Stimulated activated CD4-positive, alpha-beta T cell treated with anti-CD3 and anti-CD28 coated beads, Interleukin-4, amount 100 ng/mL, for 48 hours (primary cell): ENCODE measurements at places on chromosomes 7 and 10.

DNA sequence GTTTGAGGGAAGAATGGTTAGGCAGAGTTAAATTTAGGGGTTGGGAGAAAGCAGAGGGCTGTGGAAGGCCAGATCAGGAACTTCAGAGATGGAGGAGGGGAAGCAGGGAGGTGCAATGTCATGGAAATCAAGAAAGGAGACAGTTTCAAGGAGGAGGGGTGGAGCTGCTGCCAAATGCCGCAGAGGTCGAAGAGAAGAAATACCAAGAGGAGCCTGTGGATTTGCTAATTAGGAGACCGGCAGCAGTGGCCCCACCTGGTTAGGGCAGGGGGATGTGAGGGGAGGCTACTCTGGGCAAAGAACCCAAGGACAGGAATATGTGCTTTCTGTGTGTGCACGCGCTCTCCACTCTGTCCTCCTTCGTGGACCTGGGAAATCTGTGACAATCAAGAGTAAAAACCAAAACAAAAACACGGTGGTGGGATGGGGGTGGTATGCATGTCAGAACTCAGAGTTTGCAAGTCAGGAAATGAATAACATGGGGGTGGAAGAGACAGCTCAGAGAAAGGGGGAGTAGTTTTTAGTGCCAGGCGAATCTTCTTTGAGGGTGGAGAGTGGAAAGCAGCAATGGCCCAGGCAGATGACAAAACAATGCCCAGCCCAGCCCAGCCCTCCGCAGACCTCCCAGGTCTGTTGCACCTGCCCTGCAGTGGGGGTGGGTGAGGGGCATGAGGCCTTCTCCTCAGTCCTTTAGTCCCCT is 102.9 kb upstream of the PAX2 start:
- DNase-seq, result no peak

- DNase-seq, result no peak
Measured at GRCh38 chr7:75905785-75906604, 9.0 kb upstream of the POR start.

DNA sequence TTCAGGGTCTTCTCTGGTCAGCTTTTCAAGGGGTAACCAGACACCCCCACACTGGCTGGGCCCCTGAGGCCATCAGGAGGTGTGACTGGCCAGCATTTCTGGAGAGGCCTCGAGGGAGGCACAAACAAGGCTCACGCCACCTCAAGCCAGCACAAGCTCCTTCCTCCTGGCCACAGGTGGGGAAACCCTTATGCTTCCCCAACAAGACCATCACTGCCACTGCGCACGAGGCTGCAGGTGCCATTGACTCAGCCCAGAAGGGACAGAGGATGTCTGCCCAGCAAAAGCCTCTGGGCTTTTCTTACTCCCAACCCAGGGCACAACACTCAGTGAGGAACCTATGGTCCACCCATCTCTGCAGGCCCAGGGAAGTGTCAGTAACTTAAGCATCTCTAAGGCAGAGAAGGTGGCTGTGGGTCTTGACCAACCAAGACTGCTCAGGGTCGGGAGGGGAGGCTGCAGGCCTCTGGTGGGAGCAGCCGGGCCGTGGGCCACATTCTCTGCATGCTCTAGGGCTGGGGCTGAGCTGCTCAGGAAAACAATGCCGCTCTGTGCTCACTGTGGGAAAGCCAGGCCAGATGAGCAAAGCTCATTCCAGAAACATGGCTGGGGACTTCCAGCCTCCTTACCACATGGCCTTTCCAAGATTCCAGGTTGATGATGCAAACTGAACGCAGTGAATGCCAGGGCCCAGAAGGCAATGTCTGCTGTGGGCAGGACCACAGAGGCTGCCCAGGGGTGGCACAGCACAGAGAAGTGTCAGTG is 24.2 kb upstream of the RASSF4 start:
- DNase-seq, result no peak

GRCh38 chr10:132713421-132714095 is 72.4 kb downstream of the NKX6-2 start:
- DNase-seq, result no peak

DNA sequence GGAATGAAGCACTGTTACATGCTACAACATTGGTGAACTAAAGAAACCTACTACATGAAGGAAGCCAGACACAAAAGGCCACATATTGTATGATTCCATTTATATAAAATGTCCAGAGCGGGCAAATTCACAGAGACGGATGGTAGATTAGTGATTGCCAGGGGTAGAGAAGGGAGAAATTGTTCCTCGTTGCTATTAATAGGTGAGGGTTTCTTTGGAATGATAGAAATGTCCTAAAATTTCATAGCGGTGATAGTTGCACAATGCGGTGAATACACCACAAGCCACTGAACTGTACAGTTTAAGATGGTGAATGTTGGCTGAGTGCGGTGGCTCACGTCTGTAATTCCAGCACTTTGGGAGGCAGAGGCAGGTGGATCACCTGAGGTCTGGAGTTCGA is 29.0 kb downstream of the DENND2A start:
- DNase-seq, result no peak

GRCh38 chr7:37286454-37286832 is 162.2 kb downstream of the ELMO1 start:
- DNase-seq, result no peak

DNA sequence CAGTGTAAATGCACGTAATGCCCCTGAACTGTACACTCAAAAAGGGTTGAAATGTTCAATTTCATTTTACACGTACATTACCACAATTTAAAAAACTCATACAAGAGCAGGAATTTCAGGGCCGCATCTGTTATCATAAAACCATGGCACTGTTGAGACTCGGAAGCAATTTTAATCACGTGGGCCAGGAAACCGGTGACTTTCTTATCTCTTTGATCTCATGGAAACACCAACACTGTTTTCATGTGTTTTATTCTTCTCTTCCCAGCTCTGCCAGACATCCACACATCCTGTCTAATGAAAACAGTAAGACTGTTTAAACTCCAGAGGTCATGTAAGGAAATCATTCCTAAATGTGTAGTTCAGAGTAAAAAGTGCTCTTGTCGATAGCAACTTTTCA is 35.9 kb downstream of the PTPRE start:
- no peak for DNase-seq

DNA sequence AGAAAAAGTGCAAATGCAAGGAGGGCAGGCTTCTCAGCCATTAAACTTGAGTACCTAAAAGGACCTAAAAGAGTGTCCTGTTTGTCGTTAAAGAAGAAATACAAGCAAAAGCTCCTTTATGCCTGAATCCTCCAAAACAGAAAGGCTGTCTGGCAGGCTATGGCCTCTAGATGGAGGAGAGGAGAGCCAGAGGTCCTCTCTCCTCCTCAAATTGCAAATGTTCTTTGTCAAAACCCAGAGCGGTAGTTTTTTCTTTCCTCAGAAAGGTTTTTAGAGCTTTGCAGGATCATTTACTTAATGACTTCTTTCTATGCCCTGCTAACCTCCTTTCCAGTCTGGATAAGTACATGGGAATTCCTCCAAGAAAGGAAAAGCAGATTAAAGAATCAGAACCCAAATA is 1.9 kb upstream of the SORCS1 start:
- no peak for DNase-seq

- DNase-seq, result no peak
Measured at GRCh38 chr7:19079066-19079465, 38.4 kb downstream of the TWIST1 start.

GRCh38 chr7:42805601-42806000 is 106.3 kb downstream of the C7orf25 start:
- DNase-seq, result no peak

- DNase-seq, result no peak
Measured at GRCh38 chr7:107939573-107940489, 48.8 kb downstream of the DLD start.

GRCh38 chr10:52172581-52172980 is 141.5 kb upstream of the DKK1 start:
- no peak for DNase-seq

GRCh38 chr7:22208799-22209198 is 148.2 kb downstream of the RAPGEF5 start:
- DNase-seq, result no peak

GRCh38 chr10:36494371-36494770 is 631.0 kb upstream of the ANKRD30A start:
- DNase-seq, result no peak

GRCh38 chr10:113041841-113042750 is 92.0 kb downstream of the TCF7L2 start:
- DNase-seq, result no peak

GRCh38 chr7:139576179-139576973 is 52.9 kb downstream of the CLEC2L start:
- DNase-seq, result no peak

DNA sequence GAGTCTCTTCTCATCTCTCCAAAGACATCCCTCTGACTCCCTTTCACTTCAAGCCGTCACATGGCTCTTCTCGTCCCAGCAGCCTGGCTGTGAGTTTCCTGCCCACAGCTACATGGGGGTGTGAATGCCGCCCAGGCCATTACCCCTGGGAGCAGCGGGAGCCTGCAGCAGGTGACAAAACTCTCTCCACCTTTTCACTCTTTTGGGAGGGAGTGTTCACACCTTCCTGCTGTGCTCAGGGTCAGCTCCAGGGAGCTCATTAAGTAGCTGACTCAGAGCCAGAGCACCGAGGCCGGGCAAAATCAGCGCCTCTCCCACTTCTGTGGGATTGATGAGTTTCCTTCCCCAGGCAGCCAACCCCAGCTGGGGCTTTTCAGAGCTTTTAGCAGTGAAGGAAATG is 271.3 kb downstream of the TYW1 start:
- DNase-seq, result no peak

DNA sequence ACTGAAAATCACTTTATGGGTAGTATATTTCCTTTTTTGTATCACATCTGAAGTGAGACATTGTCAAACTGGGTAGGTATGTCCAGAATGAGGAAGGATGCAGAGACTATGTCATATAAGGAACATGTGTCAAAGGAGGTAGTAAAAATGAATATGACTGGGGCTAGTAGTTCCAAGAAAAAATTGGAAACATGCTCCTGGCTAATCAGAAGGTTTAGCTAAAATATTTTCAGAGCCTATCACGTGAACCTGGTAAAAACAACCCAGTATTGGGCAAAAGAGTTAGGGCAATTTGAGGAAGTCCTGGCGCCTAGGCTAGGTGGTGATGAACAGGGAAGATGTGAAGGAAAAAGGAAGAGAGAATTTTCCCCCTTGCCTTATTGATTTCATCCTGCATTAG is 26.4 kb downstream of the ENTPD1 start:
- no peak for DNase-seq

- peak; percentile 66 for DNase-seq
Measured at GRCh38 chr7:24979470-24979862, 512 bp downstream of the OSBPL3 start.

- no peak for DNase-seq
Measured at GRCh38 chr10:93461807-93462178, 20.3 kb downstream of the MYOF start.

DNA sequence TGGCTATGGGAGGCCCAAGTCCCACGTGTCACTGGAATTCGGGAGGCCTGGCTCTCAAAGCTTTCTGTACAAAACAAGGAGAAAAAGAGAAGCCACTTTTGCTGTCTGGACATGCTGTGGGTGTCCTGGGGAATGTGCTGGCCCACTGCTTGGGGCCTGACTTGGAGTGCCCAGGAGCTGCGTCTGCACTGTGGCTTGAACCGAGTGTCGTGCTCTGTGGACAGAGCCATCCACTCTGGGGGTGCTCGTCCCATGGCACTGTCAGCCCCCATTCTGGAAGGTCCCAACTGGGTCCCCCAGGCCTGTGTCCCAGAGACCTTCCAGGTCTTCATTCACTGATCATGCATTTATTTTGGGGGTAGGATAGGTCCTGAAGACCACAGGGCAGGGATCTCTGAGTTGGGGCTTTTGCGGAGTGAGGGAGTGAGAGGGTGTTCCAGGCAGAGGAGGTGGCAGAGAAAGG is 138.0 kb downstream of the LHPP start:
- no peak for DNase-seq

DNA sequence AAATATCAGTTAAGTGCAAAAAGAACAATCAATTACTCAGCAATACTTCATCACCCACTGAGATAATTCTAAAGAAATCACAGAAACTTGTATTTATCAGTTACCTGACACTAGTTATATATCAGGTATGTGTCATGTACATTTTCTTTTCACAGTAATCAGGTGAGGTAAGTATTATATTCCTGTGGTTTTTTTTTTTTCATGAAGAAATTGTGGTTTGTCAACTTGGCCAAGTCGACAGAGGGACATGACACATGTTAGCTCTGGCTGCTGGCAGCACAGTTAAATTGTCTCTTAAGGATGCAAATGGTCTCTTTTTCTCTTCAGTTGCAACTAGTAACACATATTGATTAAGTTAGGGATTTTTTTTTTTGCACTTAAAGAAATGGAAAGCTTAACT is 13.7 kb upstream of the GPR141 start:
- no peak for DNase-seq

- DNase-seq, result no peak
Measured at GRCh38 chr10:78852466-78853240, 216.1 kb upstream of the ZMIZ1 start.

DNA sequence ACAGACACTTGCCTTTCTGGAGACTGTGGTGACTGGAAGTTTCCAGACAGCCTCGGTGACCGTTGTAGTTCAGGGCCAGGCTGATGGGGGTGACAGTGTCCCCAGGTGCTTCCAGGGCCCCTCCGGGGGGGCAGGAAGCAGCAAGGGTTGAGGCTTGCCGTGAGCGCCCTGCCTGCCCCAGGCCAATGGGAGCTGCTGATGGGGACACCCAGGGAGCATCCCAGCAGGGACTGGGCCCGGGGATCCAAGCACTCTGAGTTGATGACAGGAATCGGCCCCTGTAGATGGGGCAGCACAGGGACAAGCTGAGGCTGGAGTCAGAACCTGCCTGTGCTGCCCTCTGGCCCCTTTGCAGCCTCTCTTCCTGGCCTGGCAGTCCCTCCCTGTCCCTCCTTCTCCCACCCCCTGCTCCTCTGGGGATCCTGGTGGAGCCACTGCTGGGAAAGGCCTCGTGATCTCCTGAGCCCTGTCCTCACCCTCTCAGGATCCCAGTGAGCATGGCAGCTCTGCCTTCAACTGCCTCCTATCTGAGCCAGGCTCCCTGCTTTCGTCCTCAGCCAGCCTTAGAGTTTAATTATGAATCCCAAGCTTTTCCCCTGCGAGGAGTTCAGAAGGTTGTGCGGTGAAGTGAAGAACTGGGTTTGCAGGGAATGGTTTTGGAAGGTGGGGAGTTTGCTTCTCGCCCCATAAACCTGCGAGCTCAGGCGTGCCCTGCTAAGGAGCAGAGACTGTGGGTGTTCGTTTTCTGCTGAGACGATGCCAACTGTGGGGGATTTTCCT is 84.7 kb downstream of the ADCY1 start:
- DNase-seq, result no peak

- no peak for DNase-seq
Measured at GRCh38 chr10:22620140-22620857, 94.1 kb downstream of the PIP4K2A start.

- DNase-seq, result no peak
Measured at GRCh38 chr10:36362257-36362656, 720.2 kb upstream of the FZD8 start.
